T-helper 1 cell (primary cell): ENCODE measurements at places on chromosomes 2 and 18.
A peak's percentile ranks its signal among the peaks of the same experiment; 100 is the strongest.

DNA sequence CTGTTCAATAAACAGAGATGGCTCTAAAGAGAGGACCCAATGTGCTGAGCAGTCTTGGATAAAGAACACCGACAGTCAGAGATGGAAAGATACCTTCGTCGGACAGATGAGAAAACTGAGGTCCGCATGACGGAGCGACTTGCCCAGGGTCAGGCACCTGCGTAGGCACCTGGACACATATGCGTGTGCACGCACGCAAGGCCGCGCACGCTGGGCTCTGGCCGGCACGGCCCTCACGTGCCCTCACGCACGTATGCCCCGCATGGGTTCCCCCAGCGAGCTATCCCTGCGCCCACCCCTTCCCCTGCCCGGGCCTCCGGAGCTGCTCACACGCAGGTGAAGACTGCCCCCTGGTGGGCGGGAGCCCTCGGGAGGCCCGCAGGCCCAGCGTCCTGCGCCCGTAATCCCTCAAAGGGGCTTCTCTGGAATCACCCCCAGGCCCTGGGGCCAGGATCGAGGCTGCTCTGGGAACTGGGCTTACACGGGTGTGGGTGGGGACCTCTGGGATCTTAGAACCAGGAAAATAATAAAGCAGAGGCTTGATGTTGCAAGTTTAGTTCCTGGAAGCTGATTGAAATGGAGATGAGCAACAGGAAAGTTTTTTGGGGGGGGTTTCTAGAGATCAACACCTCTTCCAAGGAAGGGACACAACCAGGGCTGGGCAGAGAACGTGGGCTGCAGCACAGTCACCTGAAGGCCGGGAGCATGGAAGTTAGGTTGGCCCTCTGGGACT lies 246.3 kb downstream of the TNS1 start:
- DNase-seq, result peak; percentile 26

DNA sequence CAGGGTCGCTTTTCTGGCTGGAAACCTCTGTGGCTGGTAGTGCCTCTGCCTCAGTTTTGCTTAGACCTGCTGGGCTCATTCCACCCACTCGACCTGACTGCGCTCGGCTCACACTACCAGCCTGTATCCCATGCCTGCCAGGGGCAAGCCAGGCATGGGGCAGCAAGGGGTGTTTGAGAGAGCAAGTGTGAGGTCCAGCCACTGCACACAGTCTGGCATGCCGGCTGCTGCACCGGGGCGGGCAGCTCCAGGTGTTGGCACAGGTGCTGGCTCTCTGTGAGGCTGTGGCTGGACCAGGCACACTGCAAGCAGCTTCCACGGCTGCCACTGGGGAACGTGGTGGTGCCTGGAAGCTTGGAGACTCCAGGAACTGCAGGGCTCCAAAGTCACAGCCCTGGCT lies 90.9 kb downstream of the ATAD2B start:
- DNase-seq, result no peak

DNA sequence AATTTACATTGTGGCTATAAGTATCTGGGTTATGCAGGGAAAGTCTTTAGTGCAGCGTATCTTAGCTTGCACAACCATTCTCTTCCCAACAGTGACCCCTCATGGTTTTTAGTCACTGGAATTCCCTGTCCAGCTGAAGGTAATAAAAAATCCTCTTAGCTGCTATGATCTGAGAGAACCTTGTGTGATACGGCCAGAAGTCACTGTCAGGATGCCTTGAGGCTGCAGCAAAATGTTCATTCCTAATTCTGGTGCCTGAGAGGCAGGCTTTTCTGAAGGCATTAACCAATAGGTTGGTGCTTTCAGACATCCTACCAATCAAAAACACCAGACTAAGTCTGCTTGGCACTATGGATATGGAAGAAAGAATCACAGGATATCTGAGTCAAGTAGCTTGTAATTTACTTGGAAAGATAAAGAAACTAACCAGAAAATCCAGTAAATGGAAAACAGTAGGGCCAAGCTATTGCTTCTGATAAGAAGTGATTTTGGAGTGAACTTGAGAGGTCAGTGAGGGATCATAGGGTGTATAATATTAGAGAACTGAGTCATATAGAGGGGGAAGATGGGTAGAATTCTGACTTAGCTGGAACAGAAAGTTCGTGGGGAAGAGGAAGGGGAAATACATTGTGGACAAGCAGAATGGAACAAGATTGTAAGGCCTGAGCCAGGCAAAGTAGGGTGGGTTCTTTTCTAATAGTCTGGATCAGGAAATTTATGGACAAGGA lies 89.0 kb upstream of the SLC14A2 start:
- no peak for DNase-seq

DNA sequence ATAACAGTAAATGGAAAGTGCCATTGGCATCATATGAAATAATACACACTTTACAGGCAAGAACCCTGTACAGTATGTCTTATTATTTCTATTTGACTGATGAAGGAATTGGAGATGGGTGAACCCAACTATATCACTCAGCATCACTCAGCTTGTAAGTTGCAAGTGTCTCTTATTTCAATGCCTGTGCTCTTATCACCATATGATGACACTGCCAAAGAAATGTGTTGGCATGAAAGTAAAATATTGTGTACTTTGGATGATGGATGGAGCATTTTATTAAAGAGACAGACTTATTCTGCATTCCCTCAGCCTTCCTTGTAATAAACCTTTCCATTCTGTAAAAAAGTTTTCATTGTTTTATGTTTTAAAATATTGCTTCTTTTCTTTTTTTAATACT lies 927.5 kb upstream of the VRK2 start:
- DNase-seq, result no peak

DNA sequence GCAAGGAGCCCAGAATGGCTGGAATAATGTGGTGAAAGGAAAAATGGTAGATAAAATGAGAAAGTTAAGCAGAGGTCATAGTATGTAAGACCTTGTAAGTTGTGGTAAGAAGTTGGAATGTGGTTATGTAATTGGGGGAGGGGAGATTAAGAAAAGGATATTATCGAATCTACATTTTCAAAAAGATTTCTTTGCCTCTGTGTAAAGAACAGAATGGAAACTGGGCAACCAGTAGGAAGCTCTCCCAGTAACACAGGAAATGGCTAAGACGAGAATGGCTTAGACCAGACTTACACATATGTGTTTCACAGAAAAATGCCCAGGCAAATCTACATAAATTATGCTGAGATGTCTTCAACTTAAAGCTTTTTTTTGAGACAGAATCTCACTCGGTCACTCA lies 13.2 kb downstream of the MEMO1 start:
- DNase-seq, result no peak

DNA sequence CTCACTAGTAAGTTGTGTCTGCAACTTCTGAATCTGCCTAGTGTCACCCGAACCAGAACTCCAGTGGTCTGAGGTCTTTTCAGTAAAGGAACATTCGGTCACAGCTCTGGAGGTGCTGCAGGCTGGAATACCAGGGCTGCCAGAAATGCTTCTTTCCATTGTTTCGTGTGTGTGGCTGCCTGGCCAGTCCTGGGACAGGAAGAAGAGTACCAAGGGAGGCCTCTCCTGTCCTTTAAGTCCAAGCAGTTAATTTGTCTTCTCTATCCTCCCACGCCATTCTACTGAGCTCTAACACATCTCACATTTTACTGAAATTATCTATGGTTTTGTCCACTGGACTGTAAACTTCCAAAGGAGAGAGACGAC lies 196.0 kb downstream of the LNPK start:
- DNase-seq, result no peak

DNA sequence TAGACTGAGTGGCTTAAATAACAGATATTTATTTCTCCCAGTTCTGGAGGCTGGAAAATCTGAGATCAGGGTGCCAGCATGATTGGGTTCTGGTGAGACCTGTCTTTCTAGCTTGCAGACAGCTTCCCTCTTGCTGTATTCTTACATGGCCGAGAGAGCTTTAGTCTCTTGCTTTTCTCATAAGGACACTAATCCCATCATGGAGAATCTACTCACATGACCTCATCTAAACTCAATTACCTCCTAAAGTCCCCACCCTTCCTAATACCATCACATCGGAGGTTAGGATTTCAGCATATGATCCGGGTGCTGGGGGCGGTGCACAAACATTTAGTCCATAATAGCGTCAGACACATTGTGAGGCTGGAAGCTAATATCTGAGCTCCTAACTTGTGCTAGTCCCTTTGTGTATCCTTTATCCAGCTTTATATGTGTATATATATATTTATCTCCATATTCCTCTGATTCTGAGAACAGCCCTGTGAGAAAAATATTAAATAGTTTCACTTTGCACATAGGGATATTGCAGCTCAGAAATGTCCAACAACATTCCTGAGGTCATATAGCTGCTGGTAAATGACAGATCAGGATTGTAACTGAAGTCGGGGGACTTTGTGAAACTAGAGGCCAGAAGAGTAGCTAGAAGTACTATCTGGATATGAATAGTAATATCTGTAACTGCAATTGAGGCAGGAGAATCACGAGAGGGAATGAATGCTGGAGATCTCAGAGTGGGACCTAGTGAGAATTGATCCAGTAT lies 28.9 kb downstream of the MARCHF4 start:
- no peak for DNase-seq

DNA sequence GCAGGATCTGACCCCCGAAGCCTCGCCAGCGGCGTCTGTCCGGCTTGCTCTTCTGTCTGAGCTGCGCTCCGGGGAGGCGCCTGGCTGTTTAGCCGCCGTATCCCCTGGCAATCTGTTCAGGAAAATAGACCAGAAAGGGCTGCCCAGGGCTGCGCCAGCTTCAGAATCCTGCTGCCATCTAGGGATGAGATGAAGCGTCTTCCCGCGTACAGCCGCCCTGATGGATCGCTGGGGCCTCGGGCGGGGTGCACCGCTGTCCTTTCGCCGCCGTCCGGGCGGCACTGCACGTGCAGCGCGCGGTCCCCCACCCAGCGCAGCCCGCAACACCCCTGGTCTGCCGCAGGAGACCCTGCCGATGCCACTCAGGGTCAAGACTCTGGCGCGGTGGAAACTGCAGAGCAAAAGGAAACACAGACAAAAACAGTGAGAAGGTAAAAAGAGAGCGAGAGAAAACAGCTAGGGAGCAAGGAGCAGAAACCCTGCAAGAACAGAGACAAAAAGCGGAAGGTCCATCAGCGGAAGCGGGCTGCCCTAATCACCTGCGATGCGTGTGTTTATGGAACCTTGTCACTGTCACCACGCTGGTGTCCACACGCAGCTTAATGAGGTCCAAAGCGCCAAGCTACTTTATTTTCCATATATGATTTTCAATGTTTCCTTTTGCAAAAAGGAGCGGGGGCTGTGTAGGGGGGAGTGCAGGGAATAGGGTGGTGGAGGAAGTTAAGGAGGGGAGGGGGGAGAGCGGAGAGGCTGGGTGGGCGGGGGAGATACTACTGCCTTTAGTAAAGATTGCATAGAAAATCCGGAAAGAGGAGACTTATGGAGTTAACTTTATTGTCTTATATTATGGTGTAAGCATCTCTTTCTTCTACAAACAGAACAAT lies 2113.3 kb upstream of the PIK3C3 start:
- no peak for DNase-seq

GRCh38 chr2:202140522-202141252 lies 67.6 kb downstream of the KIAA2012 start:
- no peak for DNase-seq

- no peak for DNase-seq
These were observed 4.4 kb downstream of the TIA1 start for GRCh38 chr2:70243806-70244584.

DNA sequence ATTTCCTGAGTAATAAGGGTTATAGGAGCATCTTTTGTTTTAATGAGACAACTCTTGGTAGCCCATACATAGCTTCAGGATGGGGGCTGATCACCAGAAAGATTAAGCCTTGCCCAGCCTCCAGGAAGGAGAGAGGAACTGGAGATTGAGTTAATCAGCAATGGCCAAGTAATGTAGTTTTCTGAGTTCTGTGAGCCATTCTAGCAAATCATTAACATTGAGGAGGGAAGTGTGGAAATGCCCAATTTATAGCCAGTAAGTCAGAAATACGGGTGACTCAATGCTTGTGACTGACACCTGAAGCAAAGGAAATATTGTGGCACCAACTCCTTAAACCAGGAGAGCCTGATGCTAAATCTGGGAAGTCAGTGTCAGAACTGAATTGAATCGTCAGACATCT lies 205.1 kb upstream of the SRD5A2 start:
- no peak for DNase-seq

DNA sequence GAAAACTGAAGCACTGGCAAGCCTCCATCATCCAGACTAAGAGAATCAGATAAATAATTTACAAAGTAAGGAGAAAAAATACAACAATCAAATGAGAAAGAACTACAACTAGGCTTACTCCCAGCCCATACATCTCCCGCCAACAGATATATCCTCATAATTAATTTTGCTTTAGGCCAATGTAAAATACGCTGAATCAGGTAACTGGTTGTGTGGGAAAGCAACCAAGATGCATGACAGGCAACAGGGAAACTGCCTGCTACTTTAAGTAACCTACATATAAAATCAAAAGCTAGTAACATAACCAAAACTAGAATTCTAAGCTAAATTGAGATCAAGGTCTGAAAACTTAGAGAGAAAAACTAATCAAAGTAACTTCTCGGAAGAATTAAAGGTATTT lies 21.5 kb downstream of the PRPF40A start:
- no peak for DNase-seq

DNA sequence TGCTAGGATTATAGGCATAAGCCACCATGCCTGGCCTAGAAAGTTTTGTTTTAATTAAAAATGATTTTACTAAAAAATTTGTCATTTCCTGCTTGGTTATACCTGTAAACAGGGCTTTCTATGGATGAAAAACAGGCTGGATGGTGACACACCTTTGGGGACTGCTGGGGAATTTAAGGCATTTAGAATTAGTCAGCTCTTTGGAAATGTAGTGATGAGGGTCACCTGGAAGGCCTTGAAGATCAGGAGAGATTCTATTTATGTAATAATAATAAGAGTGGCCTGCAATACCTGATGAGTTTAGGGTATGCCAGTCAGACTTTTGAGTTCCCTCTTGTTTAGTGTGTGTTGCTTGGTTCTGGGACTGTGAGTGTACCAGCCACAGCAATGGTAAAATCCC lies 51.1 kb downstream of the RALBP1 start:
- DNase-seq, result no peak

DNA sequence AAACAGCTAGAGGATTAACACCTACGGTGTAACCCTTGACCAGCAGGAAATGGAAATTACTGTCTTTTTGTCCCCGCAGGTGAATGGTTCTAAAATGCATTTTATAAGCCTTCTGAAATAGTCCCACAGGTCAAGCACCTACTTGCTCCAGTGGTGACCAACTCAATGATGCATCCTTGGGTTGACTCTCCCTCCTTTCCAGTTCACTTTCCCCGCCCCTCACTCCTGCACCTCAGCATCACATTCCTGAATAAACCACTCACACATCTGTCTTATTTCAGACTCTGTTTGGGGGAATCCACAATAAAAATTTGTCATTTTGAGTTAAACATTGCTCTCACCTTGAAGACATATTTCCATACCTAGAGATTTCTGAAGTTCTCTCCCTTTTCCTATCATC lies 446.0 kb upstream of the TNP1 start:
- DNase-seq, result no peak

DNA sequence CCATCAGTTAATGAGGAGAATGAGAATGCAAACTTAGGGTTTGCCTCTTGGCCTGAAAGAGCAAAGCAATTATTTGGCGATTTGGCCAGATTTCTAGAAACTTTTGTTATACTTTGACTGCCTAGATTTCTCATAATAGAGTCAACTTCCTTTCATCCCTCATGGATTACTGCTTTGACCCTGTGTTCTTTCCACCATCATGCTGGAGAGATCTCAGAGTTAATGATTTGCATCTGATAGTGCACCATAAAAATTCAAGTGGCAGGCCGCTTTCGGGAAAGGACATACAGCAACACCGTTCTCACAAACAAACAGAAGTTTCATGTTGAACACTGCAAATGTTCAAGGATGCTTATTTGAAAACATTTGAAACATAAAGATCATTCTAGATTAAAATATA lies 143.7 kb upstream of the ZFP36L2 start:
- no peak for DNase-seq
